Cardiac muscle cell (in vitro differentiated cells and primary cell): ENCODE measurements at places on chromosomes 2 and 18.
A peak's percentile ranks its signal among the peaks of the same experiment; 100 is the strongest.

GRCh38 chr2:109143214-109144187 is 14.5 kb downstream of the SH3RF3 start:
- no peak for DNase-seq

DNA sequence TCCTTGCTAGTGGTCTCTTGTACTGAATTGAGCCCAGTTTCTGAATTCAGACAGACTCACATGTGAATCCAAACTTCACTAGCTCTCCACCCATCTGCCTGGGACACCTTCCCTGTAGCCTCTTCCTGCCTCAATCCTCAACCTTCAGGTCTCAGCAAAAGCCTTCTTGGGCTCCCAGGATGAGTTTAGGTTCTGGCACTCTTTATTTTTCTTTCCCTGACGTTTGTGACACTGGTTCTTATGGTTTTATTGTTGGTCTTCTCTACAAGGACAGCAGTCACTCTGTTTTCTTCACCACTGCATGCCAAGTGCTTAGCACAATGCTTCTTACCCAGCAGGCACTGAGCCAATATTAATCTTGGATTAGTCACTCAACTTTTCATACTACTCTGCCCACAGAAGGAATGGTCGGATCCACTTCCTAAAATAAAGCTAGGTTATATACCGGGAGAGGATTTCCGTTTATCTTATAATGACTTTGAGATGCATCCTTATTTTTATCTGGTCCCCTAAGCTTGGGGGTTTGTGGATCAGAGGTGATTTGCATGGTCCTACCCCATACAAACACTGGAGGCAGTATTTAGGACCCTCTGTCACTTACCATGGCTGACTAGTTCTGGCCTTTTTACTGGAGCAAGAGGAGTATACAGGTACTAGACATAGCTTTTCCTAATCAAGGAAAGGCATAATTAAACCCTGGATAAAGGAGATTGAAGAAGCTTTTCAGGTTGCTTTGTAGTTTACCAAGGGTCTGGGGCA is 186.3 kb downstream of the MYCN start:
- DNase-seq, result no peak

DNA sequence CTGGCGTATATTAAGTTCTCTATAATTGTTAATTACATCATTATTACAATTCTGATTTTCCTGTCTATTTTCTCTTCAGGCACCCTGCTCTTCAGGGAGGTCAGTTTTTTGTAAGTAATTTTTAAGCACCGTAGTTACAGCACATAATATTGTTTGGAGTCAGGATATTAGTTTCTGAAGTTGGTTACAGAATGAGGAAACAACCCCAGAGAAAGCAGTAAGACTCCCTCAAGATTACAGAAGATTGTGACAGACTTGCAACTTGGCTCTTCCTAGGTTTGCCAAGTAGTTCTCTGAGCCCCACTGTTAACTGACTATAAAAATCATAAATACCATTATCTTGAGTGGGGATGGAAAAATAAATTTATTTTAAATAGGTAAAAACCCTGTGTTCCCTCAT is 921 bp downstream of the RPE start:
- DNase-seq, result peak; percentile 46

- no peak for DNase-seq
Observed at GRCh38 chr2:175999283-175999819, 2.7 kb downstream of the LNPK start.

- DNase-seq, result no peak
Observed at GRCh38 chr2:147758821-147759220, 86.0 kb upstream of the ACVR2A start.

DNA sequence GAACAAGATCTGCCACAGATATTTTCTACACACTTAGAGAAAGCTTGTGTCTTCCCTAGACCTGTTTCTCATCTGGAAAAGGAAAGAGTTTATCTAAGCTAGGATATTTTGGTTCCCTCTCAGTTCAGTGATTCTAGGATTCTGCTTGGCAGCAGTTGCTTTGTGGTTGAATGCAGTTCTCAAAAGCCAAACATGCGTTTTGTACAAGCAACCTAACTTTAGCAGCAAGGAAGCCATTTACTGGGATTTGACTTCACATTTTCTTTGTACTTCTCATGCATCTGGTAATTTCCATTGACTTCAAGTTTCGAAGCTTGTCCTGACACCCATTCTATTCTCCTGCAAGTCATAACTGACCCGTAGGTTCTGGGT is 33.3 kb downstream of the VSNL1 start:
- no peak for DNase-seq
